ENCODE measurements at places on chromosomes 5 and 9. TPM values are rescaled to one million over a fixed set of nuclear protein-coding genes. Genes with fewer than 3 reads are reported as not detected.

The IFNA2 gene
- polyA plus RNA-seq: not detected

The RGS7BP gene
- polyA plus RNA-seq: not detected

The FABP6 gene
- not detected for polyA plus RNA-seq

The PHYHD1 gene
- 43.8 TPM for polyA plus RNA-seq

The INSL4 gene
- not detected for polyA plus RNA-seq

The SH3TC2 gene
- 0.78 TPM for polyA plus RNA-seq

The LECT2 gene
- not detected for polyA plus RNA-seq

The PCDHGA4 gene
- 0.20 TPM for polyA plus RNA-seq

The ADAM19 gene
- polyA plus RNA-seq: 6.5 TPM

The PCDHB15 gene
- 19.3 TPM for polyA plus RNA-seq

The ADAMTS16 gene
- 0.07 TPM for polyA plus RNA-seq

The AQP7 gene
- polyA plus RNA-seq: 4.5 TPM

The C8G gene
- polyA plus RNA-seq: 1.2 TPM

The FOXD4L3 gene
- polyA plus RNA-seq: not detected

The HMCN2 gene
- polyA plus RNA-seq: 0.27 TPM

The IARS1 gene
- 96.8 TPM for polyA plus RNA-seq

The MEGF10 gene
- polyA plus RNA-seq: 6.5 TPM

Measured in cardiac muscle cell (in vitro differentiated cells and primary cell).